ENCODE measurements at places on chromosomes 4 and X. TPM values are rescaled to one million over a fixed set of nuclear protein-coding genes. Genes with fewer than 3 reads are reported as not detected.

The SCOC gene
- total RNA-seq, result 73.0 TPM

The ZCCHC4 gene
- 29.7 TPM for total RNA-seq

The SEC31A gene
- 522 TPM for total RNA-seq

The UCP1 gene
- not detected for total RNA-seq

The EGFL6 gene
- 28.9 TPM for total RNA-seq

The JCHAIN gene
- total RNA-seq, result 4.5 TPM

The STK26 gene
- 26.3 TPM for total RNA-seq

The UNC5C gene
- 31.5 TPM for total RNA-seq

The EVC2 gene
- total RNA-seq, result 9.8 TPM

The CT45A1 gene
- not detected for total RNA-seq

All from urinary bladder (tissue), 4 donors.